ENCODE measurements at places on chromosomes 5 and 9.

DNA sequence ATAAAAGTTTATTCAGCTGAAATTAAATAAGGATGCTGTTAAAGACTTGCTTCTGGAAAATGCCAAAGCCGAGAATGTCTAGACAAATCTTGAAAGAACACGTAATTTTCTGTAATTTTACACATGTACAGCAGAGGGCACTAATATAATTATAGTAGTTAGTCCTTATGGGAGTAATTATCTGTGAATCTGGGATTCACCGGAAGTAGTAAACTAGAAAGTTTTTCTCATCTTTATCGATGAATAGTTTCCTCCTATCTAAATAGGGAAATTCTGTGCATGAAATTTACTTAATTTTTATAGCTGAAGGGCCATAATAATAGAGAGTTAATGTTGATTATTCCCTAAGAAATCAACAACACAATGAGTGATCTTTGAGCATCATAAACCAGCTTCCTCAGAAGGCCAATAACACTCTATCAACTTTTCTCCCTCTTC is 18.4 kb upstream of the CNTLN start:
- no peak for DNase-seq

DNA sequence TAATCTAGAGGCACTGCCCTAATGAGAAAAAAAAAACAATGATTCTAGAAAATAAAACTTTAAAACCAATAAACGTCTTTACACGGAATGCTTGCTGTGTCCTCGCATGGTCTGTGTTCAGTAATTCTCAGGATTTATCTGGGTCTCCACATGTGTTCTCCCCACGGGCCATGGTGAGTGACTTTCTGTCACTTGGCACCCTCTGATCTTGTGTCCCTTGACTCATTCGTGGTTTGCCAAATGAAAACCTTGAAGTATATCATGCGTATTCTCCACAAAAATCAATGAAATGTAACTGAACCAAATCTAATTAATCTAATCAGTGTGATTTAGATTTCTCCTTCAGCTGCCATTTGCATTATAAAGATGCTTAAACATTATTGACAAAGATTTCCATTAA is 48.0 kb downstream of the UBE2QL1 start:
- no peak for DNase-seq

DNA sequence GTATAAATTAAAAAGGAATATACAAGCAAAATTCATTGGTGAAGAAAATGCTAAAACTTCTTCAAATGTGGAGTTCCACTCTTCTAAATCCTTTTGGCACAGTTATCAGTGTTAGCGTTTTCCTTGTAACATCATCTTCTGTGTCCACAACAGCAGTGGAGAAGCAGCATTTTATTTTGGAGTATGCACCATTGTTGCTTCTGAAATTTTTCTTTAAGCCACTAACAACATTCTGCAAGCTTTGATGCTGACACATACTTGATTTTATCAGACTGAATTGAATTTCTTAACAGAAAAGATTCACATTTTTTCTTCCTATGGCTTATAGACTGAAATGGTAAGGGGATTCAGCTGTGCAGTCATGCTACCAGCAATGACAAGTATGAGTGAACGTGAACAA is 60.8 kb upstream of the PTGER4 start:
- no peak for DNase-seq

DNA sequence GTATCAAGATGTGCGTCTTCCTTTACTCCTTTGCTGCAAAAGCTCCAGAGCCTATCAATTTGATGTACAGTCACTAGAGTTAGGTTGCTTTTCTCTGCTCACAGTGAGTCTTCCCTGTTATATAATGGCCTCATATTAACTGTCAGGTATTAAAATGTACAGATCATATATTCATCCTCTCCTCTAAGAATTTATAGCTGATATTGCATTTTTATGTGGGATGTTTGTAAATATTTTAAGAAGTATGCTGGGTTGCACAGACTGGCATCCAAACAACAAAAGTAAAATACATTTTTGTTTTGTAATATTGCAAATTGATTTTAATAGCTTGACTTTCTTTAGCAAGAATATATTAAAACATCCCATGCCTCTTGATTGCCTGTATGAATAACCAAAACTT is 139.5 kb downstream of the STARD4 start:
- no peak for DNase-seq

- no peak for DNase-seq
Observed at GRCh38 chr5:73603998-73604397, 22.0 kb upstream of the ARHGEF28 start.

GRCh38 chr9:112867275-112867991 is 23.2 kb downstream of the SLC46A2 start:
- no peak for DNase-seq

- DNase-seq, result peak; percentile 52
Observed at GRCh38 chr5:146291421-146292074, 47.1 kb upstream of the POU4F3 start.
